ENCODE measurements at places on chromosomes 4 and X. TPM values are rescaled to one million over a fixed set of nuclear protein-coding genes. Genes with fewer than 3 reads are reported as not detected.

DNA sequence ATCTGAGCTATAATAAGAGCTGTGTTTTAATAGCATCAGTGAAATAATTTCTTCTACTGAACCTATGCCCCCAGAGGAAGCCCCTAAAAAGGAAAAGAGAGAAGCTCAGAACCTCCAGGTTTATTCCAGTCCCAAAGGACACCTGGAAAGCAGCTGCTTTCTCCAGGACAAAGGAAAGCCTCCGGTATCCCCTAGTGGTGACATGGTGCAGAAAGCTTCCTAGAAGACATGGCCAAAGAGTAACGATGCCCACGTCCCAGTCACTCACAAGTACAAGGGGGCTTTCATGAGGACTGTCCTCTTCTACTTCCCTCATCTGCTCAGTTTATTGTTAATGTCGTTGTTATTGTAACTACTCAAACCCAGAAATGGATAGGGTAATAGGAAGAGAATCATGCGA lies 343.9 kb downstream of the UNC5C start:
- H3K36me3 ChIP-seq: no peaks in the 10 kb centered on the region
- DNase-seq: peak; percentile 61
- H3K4me3 ChIP-seq: no peak overlapping the region
- H3K27me3 ChIP-seq: no peaks in the 10 kb centered on the region
- H3K27ac ChIP-seq: no peak overlapping the region

DNA sequence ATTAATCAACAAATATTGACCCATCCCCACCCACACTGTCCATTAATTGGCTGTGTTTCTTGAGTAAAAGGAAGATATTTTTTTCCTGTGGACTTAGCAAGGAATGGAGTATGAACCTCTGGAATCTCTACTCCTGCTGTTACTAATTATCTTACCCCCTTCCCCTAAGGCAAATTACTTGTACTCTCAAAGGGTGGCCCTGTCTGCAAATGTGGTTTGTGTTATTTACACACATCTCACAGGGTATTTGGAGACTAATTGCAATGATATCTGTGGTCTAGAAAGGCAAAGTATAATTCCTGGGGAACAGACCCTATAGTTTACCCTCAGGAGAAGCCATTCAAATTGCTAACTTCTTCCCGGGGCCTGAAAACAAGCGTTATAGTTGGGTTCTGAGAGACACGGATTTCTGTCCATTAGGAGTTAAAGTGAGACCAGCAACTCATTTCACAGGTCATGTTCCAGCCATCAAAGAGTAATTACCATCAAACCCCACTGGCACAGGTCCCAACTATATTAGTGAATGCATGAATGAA lies 133.0 kb upstream of the RASGEF1B start:
- H3K4me3 ChIP-seq: no peak overlapping the region
- no peaks in the 10 kb centered on the region for H3K27me3 ChIP-seq
- H3K36me3 ChIP-seq: no peaks in the 10 kb centered on the region
- no peak for DNase-seq
- H3K27ac ChIP-seq: no peak overlapping the region
- H3K4me1 ChIP-seq: peaks cover 21% of the 10 kb centered on the region

DNA sequence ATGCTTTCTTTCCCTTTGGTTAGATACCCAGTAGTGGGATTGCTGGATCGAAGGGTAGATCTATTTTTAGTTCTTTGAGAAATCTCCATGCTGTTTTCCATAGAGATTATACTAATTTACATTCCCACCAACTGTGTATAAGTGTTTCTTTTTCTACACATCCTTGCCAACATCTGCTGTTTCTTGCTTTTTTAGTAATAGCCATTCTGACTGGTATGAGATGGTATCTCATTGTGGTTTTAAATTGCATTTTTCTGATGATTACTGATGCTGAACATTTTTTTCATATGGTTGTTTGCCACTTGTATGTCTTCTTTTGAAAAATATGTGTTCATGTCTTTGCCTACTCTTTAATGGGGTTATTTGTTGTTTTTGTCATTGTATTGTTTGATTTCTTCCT lies 6.6 kb upstream of the AGA start:
- H3K4me1 ChIP-seq: no peaks in the 10 kb centered on the region
- no peaks in the 10 kb centered on the region for H3K27me3 ChIP-seq
- H3K27ac ChIP-seq: no peak overlapping the region
- H3K36me3 ChIP-seq: no peaks in the 10 kb centered on the region
- H3K4me3 ChIP-seq: no peak overlapping the region

CXCL1 gene
- 1.9 TPM for total RNA-seq

SNX12 gene
- total RNA-seq: 75.3 TPM

DNA sequence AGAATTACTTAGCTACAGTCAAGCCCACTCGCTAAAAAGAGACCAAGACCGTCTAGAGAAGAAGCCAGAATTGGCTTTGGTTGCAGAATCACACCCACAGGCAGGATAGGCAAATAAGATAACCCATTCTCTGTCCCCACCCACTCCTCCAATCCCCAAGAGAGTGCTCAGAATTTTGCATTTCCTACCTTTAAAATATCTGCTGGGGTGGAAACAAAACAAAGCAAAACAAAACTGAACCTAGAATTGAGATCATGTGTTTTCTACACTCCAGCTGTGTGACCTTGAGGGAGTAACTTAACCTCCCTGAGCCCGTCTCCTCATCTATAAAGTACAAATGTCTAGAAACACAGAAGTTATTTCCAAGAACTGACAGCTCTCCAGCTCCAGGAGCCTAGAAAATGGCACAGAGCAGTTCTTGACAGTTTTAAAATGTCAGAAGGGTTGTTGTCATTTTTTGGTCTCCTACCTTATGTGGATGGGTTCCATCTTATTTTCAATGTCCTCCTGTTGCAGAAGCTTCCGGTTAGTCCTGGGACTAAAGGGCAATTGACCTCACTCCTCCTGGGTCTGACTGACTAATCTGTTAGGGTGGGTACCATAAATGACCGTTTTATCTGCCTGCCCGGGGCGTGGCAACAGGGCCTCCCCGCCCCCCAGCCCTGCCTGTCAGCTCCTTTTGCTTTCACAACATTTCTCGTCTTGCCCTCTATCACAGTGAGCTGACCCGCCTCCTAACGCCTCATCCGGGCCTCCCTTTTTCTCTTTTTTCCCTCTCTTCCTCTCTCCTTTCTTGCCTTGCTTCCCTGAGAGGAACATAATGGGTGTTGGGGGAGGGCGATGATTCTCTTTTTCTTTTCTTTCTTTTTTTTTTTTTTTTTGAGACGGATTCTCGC lies 114.0 kb downstream of the RBM47 start:
- H3K27ac ChIP-seq: peak overlapping the region; percentile 86
- H3K27me3 ChIP-seq: no peaks in the 10 kb centered on the region
- H3K4me1 ChIP-seq: peaks cover 50% of the 10 kb centered on the region
- H3K36me3 ChIP-seq: no peaks in the 10 kb centered on the region

SULT1E1 gene
- 0.12 TPM for total RNA-seq

- H3K4me1 ChIP-seq: no peaks in the 10 kb centered on the region
- H3K27ac ChIP-seq: no peak overlapping the region
- H3K4me3 ChIP-seq: no peak overlapping the region
- peaks cover 8% of the 10 kb centered on the region for H3K36me3 ChIP-seq
Observed at GRCh38 chrX:1442016-1442665, 10.6 kb downstream of the ASMTL start.

DNA sequence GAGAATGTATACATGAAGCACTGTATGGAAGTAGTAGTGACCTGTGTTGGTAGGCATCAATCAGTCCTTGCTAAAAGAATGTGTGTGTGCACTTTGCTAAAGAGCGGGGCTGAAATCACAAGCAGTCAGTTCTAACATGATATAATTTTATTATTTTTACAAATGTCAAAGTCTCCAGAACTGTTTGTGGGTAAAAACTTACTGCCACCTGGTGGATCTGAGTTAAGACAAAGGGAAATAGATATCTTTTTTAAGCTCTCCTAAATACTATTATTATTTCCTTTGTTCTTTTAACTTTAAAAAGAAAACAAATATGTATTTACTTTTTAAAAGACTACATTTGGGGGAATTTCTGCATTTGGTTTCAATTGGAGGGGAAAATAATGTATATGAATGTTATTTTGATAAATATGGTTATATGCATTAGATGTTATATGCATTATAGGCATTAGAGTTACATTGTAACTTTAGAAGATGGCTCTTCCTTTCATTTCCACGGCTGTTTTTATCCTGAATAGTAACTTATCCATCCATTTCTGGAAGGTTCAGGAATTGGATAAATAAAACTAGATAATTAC lies 7.8 kb upstream of the CLOCK start:
- H3K4me1 ChIP-seq: peaks cover 7% of the 10 kb centered on the region
- DNase-seq: no peak
- H3K4me3 ChIP-seq: no peak overlapping the region
- H3K36me3 ChIP-seq: no peaks in the 10 kb centered on the region

GRCh38 chr4:26873391-26874026 lies 12.9 kb downstream of the STIM2 start:
- no peaks in the 10 kb centered on the region for H3K27me3 ChIP-seq
- H3K4me3 ChIP-seq: no peak overlapping the region
- 0 out of 2 replicates have a peak, but pooled peaks cover 3% of the 10 kb centered on the region for H3K4me1 ChIP-seq
- no peak for DNase-seq

- no peaks in the 10 kb centered on the region for H3K27me3 ChIP-seq
- H3K4me3 ChIP-seq: no peak overlapping the region
- H3K36me3 ChIP-seq: no peaks in the 10 kb centered on the region
Observed at GRCh38 chr4:33162122-33162521, 2442.0 kb downstream of the PCDH7 start.

- H3K4me1 ChIP-seq: no peaks in the 10 kb centered on the region
- DNase-seq: no peak
- no peak overlapping the region for H3K4me3 ChIP-seq
Observed at GRCh38 chrX:132576939-132577338, 88.1 kb upstream of the MBNL3 start.

GRCh38 chrX:43974741-43975465 lies 1.7 kb upstream of the NDP start:
- H3K27ac ChIP-seq: no peak overlapping the region
- H3K36me3 ChIP-seq: no peaks in the 10 kb centered on the region
- H3K4me3 ChIP-seq: no peak overlapping the region

DNA sequence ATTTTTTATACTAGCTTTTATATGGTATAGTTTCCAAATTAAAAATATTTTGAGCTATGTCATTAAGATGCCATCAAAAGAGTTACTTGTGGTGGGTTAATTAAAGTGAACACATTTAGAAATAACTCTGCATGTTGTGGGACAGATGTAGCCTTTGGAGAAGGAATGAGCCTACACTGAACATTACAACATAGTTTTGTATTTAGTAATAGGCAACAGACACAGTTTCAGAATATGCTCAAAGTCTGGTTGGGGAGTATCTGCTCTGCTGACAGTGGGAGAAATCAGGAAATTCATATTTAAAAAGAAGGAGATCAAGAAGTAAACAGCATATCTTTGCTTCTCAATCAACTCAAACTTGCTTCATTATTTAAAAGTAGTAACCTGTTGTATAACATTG lies 23.7 kb downstream of the EMCN start:
- no peaks in the 10 kb centered on the region for H3K4me1 ChIP-seq
- no peak overlapping the region for H3K27ac ChIP-seq
- no peak for DNase-seq
- H3K4me3 ChIP-seq: no peak overlapping the region
- H3K27me3 ChIP-seq: no peaks in the 10 kb centered on the region
- H3K36me3 ChIP-seq: no peaks in the 10 kb centered on the region

EREG gene
- total RNA-seq: 4.2 TPM

- H3K4me1 ChIP-seq: peaks cover 6% of the 10 kb centered on the region
- H3K27me3 ChIP-seq: no peaks in the 10 kb centered on the region
- no peak for DNase-seq
Observed at GRCh38 chr4:77209012-77209411, 52.0 kb downstream of the CCNG2 start.

DNA sequence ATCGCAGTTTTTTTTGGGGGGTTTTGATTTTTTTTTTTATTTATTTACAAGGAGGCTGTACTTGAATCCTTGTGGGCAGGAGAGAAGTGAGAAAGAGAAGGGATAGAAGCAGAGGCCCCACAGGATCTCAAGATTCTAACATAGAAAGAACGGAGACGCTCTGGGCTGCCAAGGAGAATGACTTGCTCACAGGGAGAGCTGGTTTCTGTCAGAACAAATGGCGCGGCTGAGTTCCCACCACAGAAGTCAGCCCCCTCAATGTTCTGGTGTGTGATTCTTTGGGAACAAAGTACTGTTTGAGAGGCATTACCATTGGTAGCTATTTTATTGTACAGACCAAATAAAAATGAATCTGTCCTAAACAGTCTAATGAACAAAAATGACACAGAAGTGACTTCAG lies 80.6 kb downstream of the ATXN3L start:
- H3K27ac ChIP-seq: no peak overlapping the region
- H3K27me3 ChIP-seq: no peaks in the 10 kb centered on the region
- DNase-seq: no peak
- H3K36me3 ChIP-seq: no peaks in the 10 kb centered on the region
- no peaks in the 10 kb centered on the region for H3K4me1 ChIP-seq
- no peak overlapping the region for H3K4me3 ChIP-seq

- no peak overlapping the region for H3K27ac ChIP-seq
- no peak overlapping the region for H3K4me3 ChIP-seq
- DNase-seq: no peak
- no peaks in the 10 kb centered on the region for H3K36me3 ChIP-seq
Observed at GRCh38 chr4:6119507-6120020, 80.8 kb downstream of the JAKMIP1 start.

GRCh38 chrX:18861511-18861910 lies 122.4 kb downstream of the PHKA2 start:
- no peak overlapping the region for H3K27ac ChIP-seq
- no peak for DNase-seq
- no peaks in the 10 kb centered on the region for H3K4me1 ChIP-seq
- no peak overlapping the region for H3K4me3 ChIP-seq
- no peaks in the 10 kb centered on the region for H3K36me3 ChIP-seq

DNA sequence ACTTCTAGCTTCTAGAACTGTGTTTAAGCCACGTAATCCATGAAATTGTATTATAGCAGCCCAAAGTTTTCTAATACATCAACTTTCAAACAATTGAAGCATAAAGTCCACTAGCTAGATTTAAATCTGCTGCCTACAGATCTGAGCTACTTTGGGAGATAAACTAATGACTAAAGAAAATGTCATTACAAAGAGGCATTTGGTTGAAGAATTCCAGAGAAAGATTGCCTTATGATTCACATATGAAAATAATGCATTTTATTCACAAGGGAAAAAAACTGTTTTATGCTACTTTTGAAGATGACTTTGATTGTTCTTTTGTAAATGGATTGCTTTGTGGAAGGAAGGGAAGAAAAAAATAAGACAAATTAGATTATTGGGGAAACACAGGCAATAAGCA lies 124.1 kb upstream of the SLIT2 start:
- no peaks in the 10 kb centered on the region for H3K27me3 ChIP-seq
- H3K27ac ChIP-seq: no peak overlapping the region
- H3K4me1 ChIP-seq: no peaks in the 10 kb centered on the region
- H3K36me3 ChIP-seq: no peaks in the 10 kb centered on the region
- no peak overlapping the region for H3K4me3 ChIP-seq
- no peak for DNase-seq

DNA sequence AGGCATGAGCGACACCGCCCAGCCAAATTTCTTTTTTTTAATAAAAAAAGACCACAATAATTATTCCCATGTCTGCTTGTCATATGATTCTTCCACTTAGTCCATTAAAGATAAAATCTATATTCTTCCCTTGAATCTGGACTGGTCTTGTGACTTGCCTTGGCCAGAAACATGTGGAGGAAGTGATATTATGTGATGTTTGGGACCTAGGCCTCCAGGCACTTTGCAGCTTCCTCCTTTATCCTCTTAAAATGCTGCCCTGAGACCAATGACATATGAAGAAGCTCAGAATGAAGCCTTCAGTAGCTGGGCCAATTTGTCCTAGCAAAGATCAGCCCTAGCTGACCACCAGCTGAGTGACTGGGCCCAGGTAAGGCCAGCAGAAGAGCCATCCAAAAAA lies 250.0 kb downstream of the INPP4B start:
- DNase-seq: no peak
- no peaks in the 10 kb centered on the region for H3K4me1 ChIP-seq
- H3K4me3 ChIP-seq: no peak overlapping the region
- H3K27me3 ChIP-seq: no peaks in the 10 kb centered on the region
- H3K36me3 ChIP-seq: no peaks in the 10 kb centered on the region

Measured in GM23338 (cell line).